ENCODE measurements at places on chromosomes 2 and 18.
A peak's percentile ranks its signal among the peaks of the same experiment; 100 is the strongest.

DNA sequence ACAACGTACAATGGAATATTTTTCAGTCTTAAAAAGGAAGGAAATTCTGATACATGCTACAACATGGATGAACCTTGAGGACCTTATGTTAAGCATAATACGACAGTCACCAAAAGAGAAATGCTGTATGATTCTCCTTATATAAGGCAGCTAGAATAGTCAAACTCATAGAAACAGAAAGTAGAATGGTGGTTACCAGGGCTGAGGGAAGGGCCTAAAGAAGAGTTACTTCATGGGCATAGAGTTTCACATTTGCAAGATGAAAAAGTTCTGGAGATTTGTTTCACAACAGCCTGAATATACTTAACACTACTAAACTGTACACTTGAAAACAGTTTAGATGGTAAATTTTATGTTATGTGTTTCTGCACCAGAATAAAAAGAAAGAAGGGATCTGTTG, 113.3 kb downstream of the GALNT1 start:
- H3K4me3 ChIP-seq, result no peak overlapping the region
- H3K27me3 ChIP-seq, result no peaks in the 10 kb centered on the region
- DNase-seq, result no peak
- H3K36me3 ChIP-seq, result peaks cover 24% of the 10 kb centered on the region
- H3K27ac ChIP-seq, result no peak overlapping the region

- no peak overlapping the region for H3K4me3 ChIP-seq
- H3K4me1 ChIP-seq, result no peaks in the 10 kb centered on the region
- H3K27me3 ChIP-seq, result no peaks in the 10 kb centered on the region
- DNase-seq, result peak; percentile 48
- no peaks in the 10 kb centered on the region for H3K36me3 ChIP-seq
Measured at GRCh38 chr18:3747176-3747973, 297.4 kb downstream of the TGIF1 start.

DNA sequence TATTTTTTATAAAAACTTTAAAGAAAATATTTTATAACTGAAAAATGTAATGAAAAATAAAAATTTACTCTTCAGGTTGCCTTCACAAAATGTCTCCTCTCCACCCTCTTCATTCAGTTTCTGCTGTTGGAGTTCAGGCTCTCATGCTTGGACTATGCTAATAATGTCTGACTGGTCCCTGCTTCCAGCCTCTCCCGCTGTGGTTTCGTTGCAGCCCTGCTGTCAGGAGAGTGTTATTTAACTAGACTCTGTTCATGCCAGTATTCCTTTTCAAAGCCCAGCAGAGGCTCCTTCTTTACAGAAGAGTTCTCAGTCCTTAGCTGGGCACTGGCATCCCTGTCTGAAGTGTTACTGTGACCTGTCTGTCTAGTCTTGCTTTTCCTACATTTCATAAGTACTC, 40.4 kb downstream of the CLIP4 start:
- peaks cover 5% of the 10 kb centered on the region for H3K36me3 ChIP-seq
- H3K4me1 ChIP-seq, result peaks cover 5% of the 10 kb centered on the region
- no peak overlapping the region for H3K27ac ChIP-seq

DNA sequence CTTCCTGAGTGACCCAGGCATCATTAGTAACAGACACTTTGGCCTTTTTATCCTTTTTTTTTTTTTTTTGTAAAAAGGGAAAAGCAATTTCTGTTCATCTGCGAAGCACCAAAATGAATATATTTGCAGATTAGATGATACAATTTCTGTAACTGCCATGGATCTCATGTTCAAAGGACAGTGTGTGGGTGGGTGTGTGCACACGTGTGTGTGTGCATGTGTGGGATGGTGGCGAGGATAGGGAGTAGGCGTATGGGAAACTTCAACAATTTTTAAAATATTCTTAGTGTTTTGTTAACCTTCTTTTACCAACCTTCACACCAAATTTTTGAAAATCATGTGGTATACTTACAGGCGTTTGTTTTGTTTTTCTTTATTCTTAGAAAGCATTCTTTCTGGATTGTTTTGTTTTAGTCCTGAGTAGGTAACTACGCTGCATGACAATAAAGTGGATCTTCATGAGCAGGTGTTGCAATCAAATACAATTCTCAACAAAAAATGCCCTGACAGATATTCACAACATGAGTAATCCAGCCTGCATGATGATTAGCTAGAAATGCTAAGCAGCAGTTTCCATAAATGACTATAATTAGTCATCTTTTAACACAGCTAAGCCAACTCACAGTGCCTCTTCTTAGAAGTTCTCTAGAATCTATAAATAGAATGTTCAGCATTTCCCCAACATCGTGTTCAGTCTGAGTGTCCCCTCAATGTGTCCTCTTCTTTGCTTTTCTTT, 53.5 kb upstream of the RMDN2 start:
- no peaks in the 10 kb centered on the region for H3K27me3 ChIP-seq
- H3K4me1 ChIP-seq, result peaks cover 32% of the 10 kb centered on the region
- H3K36me3 ChIP-seq, result no peaks in the 10 kb centered on the region
- no peak for DNase-seq
- no peak overlapping the region for H3K27ac ChIP-seq

GRCh38 chr2:174603280-174603679, 5.7 kb upstream of the WIPF1 start:
- DNase-seq, result peak; percentile 85
- peaks cover 54% of the 10 kb centered on the region for H3K4me1 ChIP-seq
- H3K27ac ChIP-seq, result peak overlapping the region; percentile 34
- no peaks in the 10 kb centered on the region for H3K27me3 ChIP-seq
- H3K4me3 ChIP-seq, result no peak overlapping the region
- no peaks in the 10 kb centered on the region for H3K36me3 ChIP-seq

GRCh38 chr2:217983276-217984233, 19.2 kb downstream of the TNS1 start:
- no peak overlapping the region for H3K27ac ChIP-seq
- DNase-seq, result peak; percentile 63

- H3K4me3 ChIP-seq, result no peak overlapping the region
- H3K27ac ChIP-seq, result peak overlapping the region; percentile 43
- DNase-seq, result peak; percentile 77
- no peaks in the 10 kb centered on the region for H3K36me3 ChIP-seq
- H3K4me1 ChIP-seq, result peaks cover 25% of the 10 kb centered on the region
Measured at GRCh38 chr2:215728504-215729065, 284.8 kb downstream of the MREG start.

- H3K36me3 ChIP-seq, result no peaks in the 10 kb centered on the region
- no peak overlapping the region for H3K27ac ChIP-seq
- DNase-seq, result no peak
- H3K4me1 ChIP-seq, result no peaks in the 10 kb centered on the region
- H3K27me3 ChIP-seq, result no peaks in the 10 kb centered on the region
- no peak overlapping the region for H3K4me3 ChIP-seq
Measured at GRCh38 chr2:52404866-52405265, 1362.7 kb upstream of the CHAC2 start.

- H3K27me3 ChIP-seq, result no peaks in the 10 kb centered on the region
- H3K4me1 ChIP-seq, result no peaks in the 10 kb centered on the region
- H3K4me3 ChIP-seq, result no peak overlapping the region
- no peaks in the 10 kb centered on the region for H3K36me3 ChIP-seq
Measured at GRCh38 chr2:36147670-36148390, 207.7 kb upstream of the CRIM1 start.

- no peaks in the 10 kb centered on the region for H3K27me3 ChIP-seq
- no peaks in the 10 kb centered on the region for H3K4me1 ChIP-seq
- DNase-seq, result no peak
- H3K27ac ChIP-seq, result no peak overlapping the region
- no peaks in the 10 kb centered on the region for H3K36me3 ChIP-seq
Measured at GRCh38 chr2:147181351-147182029, 663.3 kb upstream of the ACVR2A start.

GRCh38 chr2:37665604-37666362, 5.7 kb downstream of the CDC42EP3 start:
- H3K36me3 ChIP-seq, result peaks cover 7% of the 10 kb centered on the region
- H3K27me3 ChIP-seq, result no peaks in the 10 kb centered on the region
- H3K4me1 ChIP-seq, result no peaks in the 10 kb centered on the region
- DNase-seq, result no peak
- H3K4me3 ChIP-seq, result peak overlapping the region; percentile 3

GRCh38 chr2:133476931-133477615, 91.2 kb downstream of the NCKAP5 start:
- no peaks in the 10 kb centered on the region for H3K27me3 ChIP-seq
- DNase-seq, result no peak
- H3K4me3 ChIP-seq, result no peak overlapping the region
- no peaks in the 10 kb centered on the region for H3K4me1 ChIP-seq
- H3K27ac ChIP-seq, result no peak overlapping the region

- no peaks in the 10 kb centered on the region for H3K36me3 ChIP-seq
- H3K4me1 ChIP-seq, result no peaks in the 10 kb centered on the region
- H3K27me3 ChIP-seq, result no peaks in the 10 kb centered on the region
- DNase-seq, result no peak
Measured at GRCh38 chr2:20371323-20372025, 20.8 kb upstream of the PUM2 start.

- peaks cover 61% of the 10 kb centered on the region for H3K4me1 ChIP-seq
- H3K4me3 ChIP-seq, result no peak overlapping the region
- H3K27me3 ChIP-seq, result no peaks in the 10 kb centered on the region
Measured at GRCh38 chr2:190637281-190637734, 11.6 kb upstream of the NAB1 start.

GRCh38 chr2:10257500-10258147, 45.1 kb upstream of the HPCAL1 start:
- peak; percentile 34 for DNase-seq
- no peaks in the 10 kb centered on the region for H3K27me3 ChIP-seq
- no peak overlapping the region for H3K27ac ChIP-seq
- H3K4me1 ChIP-seq, result no peaks in the 10 kb centered on the region

GRCh38 chr2:66303471-66303870, 131.5 kb upstream of the MEIS1 start:
- H3K4me1 ChIP-seq, result peaks cover 13% of the 10 kb centered on the region
- H3K4me3 ChIP-seq, result no peak overlapping the region
- no peak overlapping the region for H3K27ac ChIP-seq
- no peaks in the 10 kb centered on the region for H3K27me3 ChIP-seq

DNA sequence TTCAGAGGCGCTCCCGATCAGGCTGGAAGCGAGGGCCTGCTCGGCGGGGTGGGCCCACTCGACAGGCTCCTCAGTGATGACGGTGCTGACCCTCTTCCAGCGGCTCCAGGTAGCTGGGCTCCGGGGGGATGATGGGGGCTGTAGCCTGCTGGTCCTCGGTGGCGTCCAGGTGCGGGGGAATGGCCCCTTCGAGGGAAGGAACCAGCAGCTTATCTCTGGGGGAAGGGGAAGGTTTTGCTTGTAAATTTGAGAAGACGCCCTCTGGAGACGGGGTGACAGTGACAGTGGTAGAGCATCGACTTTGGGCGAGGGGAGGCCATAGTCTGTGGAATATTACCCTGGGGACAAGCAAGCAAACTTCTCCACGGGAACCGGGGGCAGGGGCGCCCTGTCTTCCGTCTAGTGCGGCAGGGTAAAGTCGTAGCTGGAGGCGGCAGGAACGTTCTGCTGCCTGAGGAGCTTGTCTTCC, 891.9 kb upstream of the LRRTM1 start:
- no peaks in the 10 kb centered on the region for H3K4me1 ChIP-seq
- H3K4me3 ChIP-seq, result no peak overlapping the region
- H3K27ac ChIP-seq, result no peak overlapping the region

DNA sequence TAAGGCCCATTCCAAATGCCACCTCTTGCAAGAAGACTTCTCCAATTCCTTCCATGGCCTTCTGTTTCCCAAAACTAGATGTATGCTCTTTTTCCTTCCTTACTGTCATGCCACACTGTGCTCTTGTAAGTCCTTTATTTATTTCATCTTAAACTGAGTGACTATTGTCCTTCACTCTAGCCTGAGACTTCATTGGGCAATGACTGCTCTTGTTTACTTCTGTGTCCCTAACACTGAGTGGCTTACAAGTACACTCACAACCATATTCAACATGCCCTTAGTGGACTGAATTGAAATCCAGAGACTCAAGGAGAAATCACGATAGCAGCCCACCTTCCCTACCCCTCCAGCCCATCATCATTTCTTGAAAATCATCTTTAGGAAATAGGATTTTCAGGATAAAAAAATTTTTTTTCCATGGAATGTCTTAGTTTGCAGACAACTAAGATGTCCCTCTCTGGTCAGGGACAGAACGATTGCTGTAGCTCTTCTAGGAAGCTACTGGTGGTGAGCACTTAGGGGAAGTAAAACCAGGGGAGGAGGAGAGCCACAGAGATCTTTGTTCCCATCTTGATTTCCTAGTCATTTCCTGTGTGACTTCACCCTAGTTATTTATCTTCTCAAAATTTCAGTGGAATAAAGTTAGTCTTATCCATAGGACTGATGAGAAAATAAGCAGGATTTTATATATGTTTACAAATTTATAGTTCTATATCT, 80.7 kb downstream of the CYRIA start:
- H3K27me3 ChIP-seq, result no peaks in the 10 kb centered on the region
- no peak overlapping the region for H3K4me3 ChIP-seq
- no peaks in the 10 kb centered on the region for H3K4me1 ChIP-seq

DNA sequence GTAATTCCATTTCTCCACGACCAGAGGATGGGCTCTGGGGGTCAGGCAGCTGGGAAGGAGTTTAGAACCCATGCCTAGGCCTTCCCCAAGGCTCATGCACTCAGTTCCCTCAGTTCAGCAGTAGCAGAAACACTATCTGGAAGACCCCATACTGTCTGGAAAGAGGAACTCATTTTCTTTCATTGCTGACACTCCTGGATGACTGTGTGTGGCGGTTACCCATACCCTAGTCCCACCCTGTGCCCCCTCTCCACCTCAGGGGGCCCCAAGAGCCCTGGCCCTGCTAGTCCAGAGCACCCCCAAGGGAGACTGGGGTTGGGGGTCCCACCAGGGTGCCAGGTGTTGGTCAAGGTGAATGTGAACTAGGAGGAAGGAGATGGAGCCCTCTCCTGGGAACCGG, 29.5 kb downstream of the TPRKB start:
- no peaks in the 10 kb centered on the region for H3K36me3 ChIP-seq
- no peaks in the 10 kb centered on the region for H3K27me3 ChIP-seq
- DNase-seq, result no peak

DNA sequence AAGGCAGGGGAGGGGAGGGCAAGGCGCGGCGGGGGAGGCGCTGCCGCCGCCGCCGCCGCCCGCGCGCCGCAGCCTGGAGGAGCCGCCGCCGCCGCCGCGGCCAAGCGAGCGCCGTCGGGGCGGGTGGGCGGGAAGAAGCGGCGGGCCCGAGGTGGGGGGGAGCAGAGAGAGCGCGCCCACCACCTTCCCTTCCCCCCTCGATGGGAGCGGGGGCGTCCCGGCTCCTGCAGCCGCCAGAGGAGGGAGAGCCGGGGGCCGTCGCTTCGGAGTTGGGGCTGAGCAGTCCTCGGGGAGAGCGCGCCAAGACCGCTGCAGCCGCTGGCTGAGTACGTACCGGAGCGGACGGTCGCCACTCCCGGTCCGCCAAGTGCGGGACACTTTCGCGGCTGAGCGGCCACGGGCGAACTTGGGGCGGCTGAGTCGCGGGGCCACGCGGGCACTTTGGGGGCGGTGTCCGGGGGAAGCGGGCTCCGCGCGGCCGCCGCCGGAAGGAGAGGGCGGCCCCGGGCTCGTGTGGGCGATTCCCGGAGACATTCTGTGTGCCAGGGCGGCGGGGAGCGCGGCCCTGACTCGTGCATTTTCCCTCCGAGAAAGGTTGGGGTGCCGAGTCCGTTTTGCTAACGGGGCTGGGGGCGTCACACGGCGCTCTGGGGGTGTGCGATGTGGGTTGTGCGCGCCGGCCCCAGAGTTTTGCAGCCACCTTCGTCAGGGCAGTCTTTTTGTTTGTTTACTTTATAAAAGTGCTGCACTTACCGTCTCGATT, at the start of gene NAB1:
NAB1 (plus strand) TSS at position 49 of the 763 bp plus-strand sequence. CDS start 10,094 bp downstream, outside the sequence.
- peak within 1 kb of the TSS; percentile 57 for H3K4me3 ChIP-seq
- H3K4me1 ChIP-seq, result peaks cover 20% of the 10 kb centered on the region
- peak; percentile 82 for DNase-seq
- H3K36me3 ChIP-seq, result no peaks in the 10 kb centered on the region
- H3K27ac ChIP-seq, result peak within 1 kb of the TSS; percentile 97
- H3K27me3 ChIP-seq, result no peaks in the 10 kb centered on the region

All from tibial artery (tissue), 4 donors.